Activated T-cell treated with anti-CD3 and anti-CD28 coated beads, Interleukin-2, amount 50 U/mL, for 1 hour (primary cell): ENCODE measurements at places on chromosomes 13 and 19.

DNA sequence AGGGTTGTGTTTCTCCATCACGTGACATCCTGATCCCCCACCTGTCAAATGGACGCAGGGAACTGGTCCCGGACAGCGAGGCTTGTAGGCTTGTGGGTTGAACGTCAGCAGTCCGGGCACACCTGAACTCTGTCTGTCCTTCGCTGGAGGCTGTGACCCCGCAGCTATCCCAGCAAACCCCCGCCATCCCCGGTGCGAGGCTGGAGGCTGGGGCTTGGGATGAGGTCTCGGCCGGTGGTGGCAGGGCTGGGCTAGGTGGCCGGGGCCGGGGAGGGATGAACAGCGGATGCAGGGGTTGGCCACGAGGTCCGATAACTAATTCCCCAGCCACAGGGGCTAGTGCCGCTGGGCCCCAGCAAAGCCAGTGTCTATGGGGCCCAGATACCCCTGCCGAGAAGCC is 8.8 kb downstream of the LSM7 start:
- DNase-seq = no peak

GRCh38 chr13:91724591-91724990 is 326.2 kb downstream of the GPC5 start:
- DNase-seq = no peak

DNA sequence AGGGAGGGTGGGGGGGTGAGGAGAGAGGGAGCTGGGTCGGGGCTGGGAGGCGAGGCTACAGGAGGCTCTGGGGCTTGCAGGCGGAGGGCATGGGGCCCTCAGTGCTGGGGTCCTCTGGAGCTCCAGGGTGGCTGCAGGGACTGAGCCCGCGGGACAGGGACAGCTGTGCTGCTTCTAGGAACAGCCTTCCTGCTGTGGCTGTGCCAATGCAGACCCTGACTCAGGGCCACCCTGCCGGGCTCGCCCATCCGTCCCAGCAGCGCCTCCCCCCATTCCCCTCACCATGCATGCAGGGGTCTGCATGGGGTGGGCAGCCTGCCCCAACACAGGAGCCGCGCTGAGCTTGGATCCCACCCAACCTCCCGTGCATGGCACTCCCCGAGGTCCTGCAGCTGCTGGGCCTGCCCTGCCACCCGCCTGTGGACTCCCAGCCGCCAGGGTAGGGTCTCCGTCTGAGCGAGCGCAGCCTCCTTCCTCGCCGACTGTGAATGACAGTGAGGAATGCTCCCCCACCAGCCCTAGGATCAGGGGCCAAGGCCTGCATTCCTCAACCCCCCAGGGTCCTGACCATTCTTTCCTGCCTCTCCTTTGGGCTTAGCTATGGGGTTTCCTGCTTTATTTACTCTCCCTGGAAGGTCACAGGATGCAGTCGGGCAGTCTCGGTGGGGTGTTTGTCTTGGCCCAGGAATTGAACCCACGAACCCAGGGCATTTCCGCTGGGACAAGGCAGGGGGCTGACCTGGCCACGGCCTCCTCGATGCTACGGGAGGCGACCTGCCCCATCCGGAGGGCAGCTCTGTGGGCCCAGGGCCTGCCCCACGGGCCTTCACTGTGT is 23.4 kb downstream of the CEBPG start:
- DNase-seq = no peak

DNA sequence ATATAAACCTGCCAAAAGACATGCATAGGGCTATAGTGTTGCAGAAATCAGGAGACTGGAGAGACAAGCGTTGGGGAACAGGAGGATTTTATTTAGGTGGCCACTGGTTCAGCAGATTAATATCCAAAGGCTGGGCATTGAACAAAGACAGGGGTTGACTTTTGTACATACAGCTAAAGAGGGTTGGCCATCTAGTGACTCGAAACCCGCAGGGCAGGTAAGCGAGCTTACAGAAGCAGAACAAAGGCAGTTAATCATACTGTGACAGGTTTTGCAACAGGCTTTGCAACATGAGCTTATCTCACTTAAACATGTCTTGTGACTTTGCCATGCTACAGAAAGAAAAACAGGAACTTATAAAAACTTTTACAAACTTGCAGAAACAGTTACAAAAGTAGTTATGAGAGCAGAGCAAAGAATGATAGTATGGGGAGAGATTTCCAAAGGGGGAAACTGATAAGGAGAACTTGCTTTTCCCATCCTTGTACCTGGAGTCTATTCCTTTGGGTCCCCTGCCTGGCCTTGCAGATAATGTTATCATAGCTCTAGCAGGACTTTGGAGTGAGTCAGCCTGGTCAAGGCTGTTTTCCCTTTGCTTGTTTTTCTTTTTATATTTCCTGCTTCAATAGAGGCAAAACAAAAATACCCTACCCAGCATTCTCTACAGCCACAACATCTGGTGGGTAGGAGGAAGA is 234.2 kb downstream of the PCDH17 start:
- no peak for DNase-seq

DNA sequence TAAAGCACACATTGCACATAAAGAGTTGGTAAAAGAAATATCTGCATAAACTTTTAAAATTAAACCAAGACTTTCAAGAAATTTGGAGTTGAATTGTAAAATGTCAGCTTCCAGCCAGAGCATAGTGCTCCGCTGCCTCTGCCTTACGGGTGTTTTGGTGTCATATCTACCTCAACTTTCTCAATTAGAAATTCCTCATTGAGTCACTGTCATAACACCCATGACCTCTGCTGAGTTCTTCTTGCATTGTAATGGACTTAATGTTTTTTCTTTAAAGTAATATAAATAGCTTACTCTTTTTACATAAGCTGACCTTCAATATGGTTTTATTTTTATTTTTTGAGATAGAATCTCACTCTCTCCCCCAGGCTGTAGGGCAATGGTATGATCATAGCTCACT is 551.0 kb upstream of the NBEA start:
- no peak for DNase-seq

DNA sequence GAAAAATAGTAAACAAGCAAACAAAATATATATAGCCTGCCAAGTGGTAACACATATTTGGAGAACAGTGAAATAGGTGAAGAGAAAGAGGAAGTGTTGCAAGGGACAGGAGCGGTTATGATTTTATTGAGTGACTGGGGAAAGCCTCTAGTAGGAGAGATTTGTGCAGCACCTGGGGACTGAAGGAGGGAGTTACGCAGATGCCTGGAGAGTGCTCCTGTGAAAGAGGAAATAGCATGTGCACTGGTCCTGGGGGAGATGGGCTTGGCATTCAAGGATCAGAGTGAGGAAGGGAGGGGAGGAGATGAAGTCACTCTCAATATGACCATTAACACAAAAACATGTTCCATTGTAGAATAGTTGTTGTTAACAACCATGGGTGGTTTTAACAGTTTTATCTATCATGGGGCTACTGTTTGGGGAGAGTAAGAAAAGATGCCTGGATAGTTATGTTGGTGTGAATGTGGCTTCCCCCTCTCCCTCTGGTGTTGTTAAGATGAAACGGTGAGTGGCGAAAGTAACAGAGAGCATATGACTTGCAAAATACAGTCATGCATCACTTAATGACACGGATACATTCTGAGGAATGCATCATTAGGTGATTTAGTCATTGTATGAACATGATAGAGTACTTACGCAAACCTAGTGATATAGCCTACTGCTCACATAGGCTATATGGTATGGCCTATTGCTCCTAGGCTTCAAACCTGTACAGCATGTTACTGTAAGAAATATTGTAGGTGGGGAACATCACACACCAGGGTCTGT is 251.7 kb upstream of the ARGLU1 start:
- DNase-seq = no peak

DNA sequence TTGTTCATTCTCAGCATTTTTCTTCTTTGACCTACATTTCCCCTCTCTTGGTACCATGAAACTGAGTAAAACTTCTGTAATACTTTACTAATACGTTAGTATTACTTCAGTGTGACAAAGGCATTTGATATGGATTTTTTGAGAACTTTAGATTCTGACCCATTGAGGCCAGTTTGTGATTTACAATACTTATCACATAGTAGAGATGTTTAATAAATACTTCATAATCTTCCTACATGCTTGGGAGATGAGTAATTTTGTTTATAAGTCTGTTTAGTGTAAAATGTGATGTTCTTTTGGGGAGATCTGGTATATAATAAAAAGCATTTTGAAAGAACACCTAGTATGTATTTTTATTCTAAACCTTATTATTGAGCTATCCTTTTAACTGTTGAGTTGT is 29.7 kb downstream of the GTF2F2 start:
- no peak for DNase-seq

DNA sequence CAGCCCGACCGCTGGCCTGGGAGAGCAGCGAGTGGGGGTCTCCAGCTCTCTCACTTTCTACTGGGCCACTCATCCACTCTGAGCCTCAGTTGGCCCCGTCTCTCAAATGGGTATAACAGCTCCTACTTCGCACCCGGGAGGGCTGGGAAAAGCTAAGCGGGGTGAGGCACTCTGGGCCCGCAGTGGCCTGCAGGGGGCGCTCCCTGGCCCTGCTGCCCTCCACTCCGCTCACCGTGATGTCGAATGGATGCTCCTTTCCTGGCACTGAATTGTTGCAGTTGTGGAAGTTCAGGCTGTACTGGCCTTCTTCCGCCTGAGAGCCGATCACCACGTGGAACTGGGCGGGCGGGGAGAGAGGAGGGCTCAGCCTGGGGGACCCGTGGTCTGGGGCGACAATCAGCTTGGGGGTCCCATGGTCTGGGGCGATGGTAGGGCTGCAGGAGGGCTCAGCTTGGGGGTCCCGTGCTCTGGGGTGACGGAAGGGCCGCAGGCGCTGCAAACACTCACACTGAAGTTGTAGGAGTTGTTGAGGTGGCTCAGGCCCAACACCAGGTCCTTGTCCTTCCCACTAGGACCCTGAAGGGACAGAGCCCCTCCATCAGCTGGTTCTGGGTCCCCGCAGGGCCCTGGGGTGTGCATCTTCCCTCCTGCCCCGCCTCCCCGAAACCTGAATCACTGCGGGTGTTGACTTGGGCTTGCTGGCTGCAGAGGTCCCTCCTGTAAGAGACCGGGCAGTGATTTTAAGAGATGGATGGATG is 3.9 kb downstream of the GPR108 start:
- DNase-seq = no peak

- no peak for DNase-seq
Measured at GRCh38 chr19:44850641-44851109, 4.6 kb downstream of the NECTIN2 start.

- no peak for DNase-seq
Measured at GRCh38 chr19:48006762-48007161, 12.3 kb downstream of the ELSPBP1 start.

GRCh38 chr19:46955813-46956371 is 63.7 kb upstream of the NPAS1 start:
- DNase-seq = no peak

GRCh38 chr13:73138638-73139491 is 80.1 kb downstream of the KLF5 start:
- no peak for DNase-seq

DNA sequence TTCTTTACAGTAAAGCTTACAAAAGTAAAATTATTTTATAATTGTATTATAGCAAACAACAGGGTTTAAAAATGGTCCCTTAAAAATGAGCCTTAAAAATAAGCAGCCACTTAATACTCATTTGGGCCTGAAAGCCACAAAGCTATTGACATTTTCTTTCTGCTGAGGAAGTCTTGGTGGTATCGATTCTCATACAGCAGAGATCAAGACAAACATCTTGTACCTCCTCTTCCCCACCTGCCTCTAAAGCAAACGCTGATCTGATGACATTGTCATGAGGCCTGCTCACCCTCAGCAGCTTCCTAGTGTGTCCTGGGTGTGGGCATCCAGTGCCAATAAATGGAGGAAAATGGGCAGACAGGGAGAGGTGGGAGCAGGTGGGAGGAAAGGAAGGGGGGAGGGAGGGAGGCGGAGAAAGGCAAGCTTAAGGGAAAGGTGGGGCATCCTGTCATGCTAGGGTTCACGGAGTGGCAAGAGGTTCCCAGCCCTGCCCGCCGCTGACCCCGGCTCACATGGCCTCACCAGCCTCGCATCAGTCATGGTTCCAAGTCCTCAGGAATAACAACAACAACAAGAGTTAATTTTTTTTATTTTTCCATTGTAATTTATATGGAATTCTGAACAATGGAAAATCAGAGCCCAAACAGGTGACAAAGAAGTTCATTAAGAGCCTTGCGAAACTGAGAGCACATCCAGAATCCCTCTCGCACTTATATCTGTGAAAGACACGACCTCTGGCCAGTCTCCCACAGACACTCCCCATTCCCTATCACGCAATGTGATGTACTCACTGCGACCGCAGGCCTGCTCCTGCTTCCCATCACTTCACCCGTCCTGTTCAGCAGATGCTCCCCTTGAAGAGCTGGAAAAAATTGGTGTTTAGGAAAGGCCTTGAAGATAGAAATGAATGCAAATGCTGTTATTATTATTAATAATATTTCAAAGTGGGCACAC is 15.1 kb upstream of the ATP11A start:
- DNase-seq = no peak

DNA sequence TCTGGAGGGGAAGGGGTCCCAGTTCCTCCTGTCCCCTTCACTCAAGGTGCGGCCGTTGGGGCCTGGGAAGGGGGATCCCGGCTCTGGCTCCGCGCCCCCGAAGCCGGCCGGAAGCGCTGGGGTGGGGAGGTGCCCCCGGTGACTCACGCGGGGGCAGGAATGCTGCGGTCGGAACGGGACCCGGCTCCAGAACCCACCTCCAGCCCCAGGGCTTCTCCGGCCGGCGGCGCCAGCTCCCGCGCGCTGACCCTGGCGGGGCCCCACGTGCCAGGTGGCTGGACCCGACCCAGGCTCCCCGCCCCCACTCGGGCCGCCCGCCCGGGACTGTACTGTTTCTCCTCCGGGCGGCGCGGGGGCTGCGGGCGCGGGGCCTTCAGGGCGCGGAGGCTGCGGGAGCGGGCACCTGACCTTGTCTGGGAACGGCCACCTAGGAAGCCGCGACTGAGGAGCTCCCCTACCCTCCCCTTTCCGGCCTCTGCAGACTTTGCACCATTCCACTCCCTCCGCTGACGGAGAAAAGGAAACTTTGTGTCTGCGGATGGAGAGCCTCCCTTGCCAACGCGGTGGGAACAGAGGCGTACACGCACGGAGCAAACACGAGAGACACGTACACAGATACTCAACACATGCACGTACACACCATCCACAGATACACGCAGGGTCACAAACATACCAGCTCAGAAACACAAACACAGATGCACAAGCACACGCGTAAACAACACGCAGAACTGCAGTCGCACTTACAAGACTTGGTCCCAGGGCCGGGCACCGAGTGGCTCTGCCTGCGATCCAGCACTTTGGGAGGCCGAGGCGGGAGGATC is 7.2 kb downstream of the AXL start:
- DNase-seq = peak; percentile 55
